ENCODE measurements at places on chromosomes 1 and 21. TPM values are rescaled to one million over a fixed set of nuclear protein-coding genes. Genes with fewer than 3 reads are reported as not detected.

DNA sequence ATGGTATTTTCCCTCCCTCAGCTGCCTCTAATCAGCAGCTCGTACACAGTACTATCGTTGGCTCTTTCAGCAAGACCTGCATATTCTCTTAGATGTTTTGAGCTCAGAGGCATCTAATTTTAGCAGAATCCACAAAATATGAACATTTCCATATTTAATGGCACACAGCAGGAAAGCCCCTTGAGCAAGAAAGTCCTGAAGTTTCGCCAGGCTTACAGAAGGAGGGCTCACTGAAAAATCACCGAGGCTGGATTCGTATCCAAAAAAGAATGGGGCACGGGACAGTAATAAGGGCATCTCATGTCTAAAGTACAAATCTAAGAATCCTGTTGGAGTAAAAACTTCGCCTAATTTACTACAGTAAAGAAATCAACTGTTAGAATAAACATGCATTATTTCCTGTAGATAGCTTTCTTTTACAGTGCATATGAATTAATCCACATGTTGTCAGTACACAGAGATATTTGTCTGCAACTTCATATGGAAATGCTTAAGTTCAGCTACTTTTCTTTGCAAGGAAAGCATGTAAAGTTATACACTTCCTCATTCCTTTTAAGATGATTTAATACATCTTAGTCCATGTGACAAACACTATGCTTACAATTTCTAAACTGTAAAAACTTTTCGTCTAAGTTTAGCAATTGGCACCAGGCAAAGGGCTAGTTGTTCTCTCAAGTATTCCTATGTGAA lies 1205.3 kb upstream of the ADGRL4 start:
- DNase-seq: no peak

GRCh38 chr1:46342084-46342656 lies 1.6 kb downstream of the NSUN4 start:
- no peak for DNase-seq

- no peak for DNase-seq
Measured at GRCh38 chr1:56995414-56996100, 29.7 kb upstream of the C8B start.

- no peak for DNase-seq
Measured at GRCh38 chr1:110787328-110788071, 85.4 kb upstream of the CD53 start.

GRCh38 chr1:162562470-162562828 lies 927 bp downstream of the UAP1 start:
- no peak for DNase-seq

- DNase-seq: no peak
Measured at GRCh38 chr1:39328586-39329121, 124.2 kb downstream of the MACF1 start.

- DNase-seq: no peak
Measured at GRCh38 chr1:42340901-42341300, 5.9 kb upstream of the FOXJ3 start.

NEK7 gene
- total RNA-seq: 61.6 TPM

All from osteocyte (in vitro differentiated cells).